ENCODE measurements at places on chromosomes 2 and 18. TPM values are rescaled to one million over a fixed set of nuclear protein-coding genes. Genes with fewer than 3 reads are reported as not detected.

The NEB gene
- total RNA-seq = 0.17 TPM

The NDUFB3 gene
- total RNA-seq = 99.6 TPM

The GKN1 gene
- not detected for total RNA-seq

The CEP192 gene
- total RNA-seq = 39.4 TPM

The SLC23A3 gene
- total RNA-seq = 1.2 TPM

The MAPK4 gene
- not detected for total RNA-seq

The AOX1 gene
- total RNA-seq = 38.1 TPM

The RBFA gene
- total RNA-seq = 23.7 TPM

The NR4A2 gene
- 0.33 TPM for total RNA-seq

The HOXD13 gene
- not detected for total RNA-seq
